ENCODE measurements at places on chromosomes 2 and 18. TPM values are rescaled to one million over a fixed set of nuclear protein-coding genes. Genes with fewer than 3 reads are reported as not detected.

Gene CFC1
- not detected for total RNA-seq

- no peak for DNase-seq
Measured at GRCh38 chr18:55584201-55584600, 3.8 kb downstream of the TCF4 start.

GRCh38 chr2:11552260-11552638, 18.4 kb downstream of the GREB1 start:
- DNase-seq: peak; percentile 28

DNA sequence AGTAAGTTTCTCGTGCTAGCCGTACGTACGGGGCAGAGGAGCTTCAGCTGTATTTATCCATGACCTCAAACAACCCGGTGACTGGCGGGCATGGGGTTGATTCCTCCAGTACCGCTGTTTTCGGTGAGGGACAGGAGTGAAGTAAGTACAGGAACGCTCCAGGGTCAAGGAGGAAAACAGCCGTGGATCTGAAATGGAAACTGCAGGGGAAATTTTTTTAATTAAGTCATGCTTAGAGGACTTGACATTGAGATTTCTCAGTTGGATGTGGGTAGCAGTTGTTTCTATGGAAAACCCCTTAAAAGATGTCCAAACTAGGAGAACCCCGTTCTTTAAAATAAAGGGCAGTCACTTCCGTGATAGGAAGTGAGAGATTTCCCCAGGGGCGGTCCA, 1.2 kb downstream of the RAB12 start:
- DNase-seq: no peak

All from left lobe of liver (tissue), 2 donors.